ENCODE measurements at places on chromosomes 3 and 15.

DNA sequence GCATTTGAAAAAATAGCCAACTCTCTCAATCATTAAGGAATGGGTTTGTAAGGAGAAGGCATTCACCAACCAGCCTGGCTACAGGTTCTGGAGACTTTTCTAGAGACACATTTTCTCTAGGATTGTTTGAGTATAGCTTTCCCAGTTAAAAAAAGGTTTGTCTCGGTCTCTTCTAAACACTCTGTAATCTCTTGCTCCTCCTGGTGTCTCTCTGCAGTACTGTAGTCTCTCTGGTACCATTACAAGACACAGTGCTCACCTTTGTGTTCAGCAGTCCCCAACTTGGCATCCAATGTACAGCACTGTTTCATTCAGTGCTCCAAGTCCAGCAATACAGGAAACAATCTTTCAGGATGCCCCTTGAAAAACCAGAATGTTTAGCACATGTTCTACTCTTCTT, 534.4 kb downstream of the ZNF385D start:
- no peak for DNase-seq

GRCh38 chr3:184742676-184743135, 30.8 kb upstream of the MAGEF1 start:
- DNase-seq = no peak

DNA sequence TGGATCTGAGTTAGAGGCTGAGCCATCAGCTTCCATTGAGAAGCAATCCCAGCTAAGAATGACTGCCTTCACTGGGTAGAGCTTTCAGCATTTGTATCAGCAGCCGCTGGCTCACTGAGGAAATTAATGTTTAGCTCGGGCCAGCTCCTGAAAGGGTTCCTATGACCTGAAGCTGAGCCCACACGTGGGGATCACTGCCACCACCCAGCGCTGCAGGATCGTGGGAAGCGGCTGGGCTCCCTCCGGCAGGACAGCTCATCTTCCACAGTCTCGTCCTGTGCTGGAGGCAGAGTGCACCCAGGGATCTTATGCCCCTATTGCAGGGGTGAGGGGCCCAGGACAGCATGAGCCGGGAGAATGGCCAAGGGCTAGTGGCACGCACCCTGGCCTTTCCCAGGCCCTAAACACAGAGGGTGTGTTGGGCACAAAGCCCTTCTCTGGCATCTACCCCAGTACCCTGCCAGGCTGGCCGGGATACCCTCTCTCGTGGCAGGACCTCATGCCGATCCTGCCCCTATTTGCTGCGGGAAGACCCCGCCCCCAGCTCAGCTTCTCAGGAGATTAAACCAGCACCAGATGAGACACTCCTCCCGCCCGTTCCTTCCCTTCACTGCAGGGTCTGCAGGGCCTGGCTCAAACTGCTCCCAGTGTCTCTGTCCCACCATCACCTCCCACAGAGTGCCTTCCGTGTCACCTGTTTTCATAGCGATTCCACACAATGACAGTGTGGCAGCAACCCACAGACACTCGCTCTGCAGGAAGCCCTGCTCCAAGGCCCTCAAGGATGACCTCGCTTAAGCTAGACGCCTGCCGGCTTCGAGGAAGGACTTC, 28.5 kb downstream of the KLHL25 start:
- no peak for DNase-seq

DNA sequence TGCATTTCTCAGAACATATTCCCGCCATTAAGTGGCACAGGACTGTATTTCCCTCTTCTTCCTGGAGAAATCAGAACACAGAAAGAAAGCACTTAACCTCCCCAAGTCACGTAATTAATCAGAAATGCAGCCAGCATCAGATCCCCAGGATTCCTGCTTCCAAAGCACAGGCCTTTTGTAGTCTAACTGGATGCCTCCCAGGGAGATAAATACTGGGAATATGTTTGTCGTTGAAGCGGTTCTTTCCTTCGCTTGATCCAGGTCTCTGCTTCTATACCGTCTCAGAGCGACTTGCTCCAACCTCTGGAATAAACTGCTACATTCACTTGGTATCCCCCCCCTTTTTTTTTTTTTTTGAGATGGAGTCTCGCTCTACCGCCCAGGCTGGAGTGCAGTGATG, 198.6 kb downstream of the KBTBD8 start:
- DNase-seq = no peak

DNA sequence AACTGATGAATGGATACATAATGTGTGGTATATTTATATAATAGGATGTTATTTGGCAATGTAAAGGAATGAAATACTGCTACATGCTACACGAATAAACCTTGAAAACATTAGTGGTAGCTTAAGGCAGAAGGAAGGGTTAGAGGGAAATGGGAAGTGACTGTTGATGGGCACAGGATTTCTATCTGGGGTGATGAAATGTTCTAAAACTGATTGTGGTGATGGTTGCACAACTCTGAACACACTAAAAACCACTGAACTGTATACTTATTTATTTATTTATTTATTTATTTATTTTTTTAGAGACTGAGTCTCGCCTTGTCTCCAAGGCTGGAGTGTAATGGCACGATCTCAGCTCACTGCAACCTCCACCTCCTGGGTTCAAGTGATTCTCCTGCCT, 24.8 kb upstream of the SHISA5 start:
- no peak for DNase-seq

DNA sequence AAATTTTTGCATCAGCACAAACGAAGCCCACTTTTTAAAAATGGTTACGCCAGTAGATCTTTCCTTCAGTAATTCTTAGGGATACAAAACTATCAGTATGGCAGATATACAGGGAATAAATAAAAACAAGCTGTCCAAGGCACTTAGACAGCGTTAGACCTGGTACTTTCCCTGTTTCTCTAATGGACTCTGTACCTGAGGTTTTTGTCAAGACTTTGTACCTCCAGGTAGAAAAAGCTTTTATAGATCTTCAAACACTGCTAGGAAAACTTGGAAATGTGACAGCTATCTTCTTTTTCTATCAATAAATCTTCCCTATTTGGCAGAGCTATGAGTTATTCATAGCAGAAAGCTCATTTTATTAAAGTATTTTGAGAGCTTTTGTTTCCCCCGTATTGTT, 477.8 kb downstream of the MAGI1 start:
- no peak for DNase-seq

DNA sequence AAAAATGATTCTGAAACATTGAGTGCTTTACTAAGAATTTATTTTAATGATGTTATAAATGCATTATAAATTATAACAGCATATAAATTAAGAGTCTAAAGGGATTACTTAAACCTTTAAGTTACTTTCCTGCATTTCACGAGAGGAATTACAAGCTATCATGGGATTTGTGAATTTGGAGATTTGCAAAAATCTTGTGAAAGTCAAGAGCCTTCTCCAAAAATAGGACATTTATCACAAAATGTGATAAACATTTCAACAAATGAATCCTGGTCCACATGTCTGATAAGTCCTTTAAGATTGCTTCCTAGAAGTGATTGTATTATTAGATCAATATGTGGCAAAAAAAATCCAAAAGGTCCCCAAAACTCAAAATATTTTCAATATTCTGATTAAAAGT, 154.5 kb downstream of the ATP8B4 start:
- no peak for DNase-seq

- no peak for DNase-seq
These were observed 176.8 kb downstream of the MEGF11 start for GRCh38 chr15:66076591-66077319.

- DNase-seq = no peak
These were observed 255.6 kb upstream of the NECTIN3 start for GRCh38 chr3:110816008-110816407.

- DNase-seq = no peak
These were observed 199.5 kb upstream of the LPP start for GRCh38 chr3:187954516-187954872.

- DNase-seq = no peak
These were observed at the start of gene SLC6A1 for GRCh38 chr3:10992017-10992942. SLC6A1 (plus strand) TSS chr3:10992748; CDS start chr3:11017212, 24,464 bp downstream.

DNA sequence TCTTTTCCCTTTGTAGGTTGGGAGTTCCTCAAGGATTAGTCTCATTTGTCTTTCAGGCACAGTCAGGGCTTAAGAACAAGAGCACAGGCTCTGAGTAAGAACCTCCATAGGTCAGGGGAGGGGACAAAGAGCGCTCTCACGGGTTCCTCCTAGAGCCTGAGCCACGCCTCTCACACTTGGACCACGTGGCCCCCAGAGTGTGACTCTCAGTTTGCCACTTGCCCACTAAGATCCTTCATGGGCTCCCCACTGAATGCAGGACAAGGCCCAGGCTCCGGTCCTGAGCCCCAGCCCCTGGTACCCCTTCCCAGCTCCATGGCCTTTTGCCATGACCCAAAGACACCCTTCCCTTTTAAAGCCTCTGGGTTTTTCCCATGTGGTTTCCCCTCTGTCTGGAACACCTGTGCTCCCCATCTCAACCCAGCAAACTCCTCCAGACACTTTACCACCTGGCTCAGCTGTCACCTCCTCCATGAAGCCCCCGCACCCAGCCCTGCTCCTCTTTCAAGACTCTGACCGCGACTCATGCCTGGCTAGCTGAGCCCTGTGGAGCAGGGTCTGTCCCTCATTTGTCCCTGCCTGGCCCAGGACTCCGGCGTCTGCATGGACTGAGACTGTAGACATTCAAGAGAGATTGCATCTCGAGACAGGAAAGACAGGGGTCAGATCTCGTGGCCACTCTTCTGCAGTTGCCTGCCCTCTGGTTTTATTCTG, 32.7 kb downstream of the IQSEC1 start:
- peak; percentile 65 for DNase-seq

GRCh38 chr3:193489949-193490348, 64.7 kb downstream of the ATP13A4 start:
- no peak for DNase-seq

GRCh38 chr15:78438619-78439285, 736 bp downstream of the IREB2 start:
- peak; percentile 27 for DNase-seq

DNA sequence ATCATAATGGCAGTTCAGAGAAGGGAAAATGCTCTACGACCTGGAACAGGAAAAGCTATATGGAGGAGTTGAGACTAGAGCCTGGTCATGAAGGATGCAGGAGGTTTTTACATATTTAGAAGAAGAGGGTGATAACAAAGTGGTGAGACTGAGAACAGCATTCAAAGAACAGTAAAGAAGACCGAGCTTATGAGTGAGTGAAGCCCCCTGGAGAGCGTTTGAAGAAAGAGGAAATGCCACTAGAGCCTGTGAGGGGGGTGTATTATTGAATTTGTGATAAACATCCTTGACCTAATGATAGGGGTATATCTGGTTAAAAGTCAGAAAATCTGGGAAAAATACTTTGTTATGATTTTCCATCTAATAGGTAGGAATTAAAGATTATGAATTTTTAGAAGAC, 4.2 kb downstream of the PARP9 start:
- no peak for DNase-seq

DNA sequence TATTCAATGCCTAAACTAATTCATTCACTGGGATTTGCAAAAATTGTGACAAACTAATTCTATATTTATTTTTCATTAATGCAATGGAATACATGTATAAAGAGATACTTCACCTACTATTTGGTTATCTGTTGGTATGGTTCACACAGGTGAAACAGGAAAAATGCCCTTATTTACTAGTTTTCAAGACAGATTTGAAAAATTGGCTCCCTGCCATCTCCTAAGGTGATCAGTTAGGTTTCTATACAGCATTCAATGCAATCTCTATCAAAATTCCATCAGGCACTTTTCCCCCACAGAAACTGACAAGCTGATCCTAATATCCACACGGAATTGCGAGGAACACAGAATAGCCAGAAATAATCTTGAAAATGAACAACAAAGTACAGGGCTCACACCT, 101.1 kb downstream of the DLG1 start:
- no peak for DNase-seq

DNA sequence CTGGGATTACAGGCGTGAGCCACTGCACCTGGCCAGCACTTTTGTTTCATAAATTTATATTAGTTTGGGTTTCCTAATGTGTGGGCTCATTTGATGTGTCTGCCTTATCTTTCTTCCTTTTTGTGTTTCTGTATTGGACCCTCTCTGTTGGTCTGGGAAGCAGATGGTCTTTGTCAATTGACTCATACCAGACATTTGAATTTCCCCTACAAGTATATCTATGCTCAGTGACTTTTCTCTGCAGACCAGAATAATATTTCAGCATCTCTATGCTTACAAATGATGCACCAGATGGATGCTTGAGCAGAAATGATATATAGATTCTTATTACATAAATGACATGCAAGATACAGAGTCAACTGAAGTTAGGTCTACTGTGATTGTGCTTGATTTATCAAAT, 329.9 kb upstream of the SLCO3A1 start:
- DNase-seq = no peak

GRCh38 chr3:36135863-36136262, 244.4 kb upstream of the STAC start:
- no peak for DNase-seq
